Hypothalamus (tissue), 51 donors: ENCODE measurements at places on chromosomes 1 and 21.

- peak; percentile 35 for DNase-seq
Measured at GRCh38 chr1:17207046-17207445, 2.1 kb downstream of the PADI1 start.

- DNase-seq = no peak
Measured at GRCh38 chr1:222373216-222373615, 174.7 kb downstream of the HHIPL2 start.

- DNase-seq = no peak
Measured at GRCh38 chr1:232339073-232339472, 290.9 kb downstream of the SIPA1L2 start.

- DNase-seq = no peak
Measured at GRCh38 chr1:116367256-116367945, 5.6 kb upstream of the ATP1A1 start.

DNA sequence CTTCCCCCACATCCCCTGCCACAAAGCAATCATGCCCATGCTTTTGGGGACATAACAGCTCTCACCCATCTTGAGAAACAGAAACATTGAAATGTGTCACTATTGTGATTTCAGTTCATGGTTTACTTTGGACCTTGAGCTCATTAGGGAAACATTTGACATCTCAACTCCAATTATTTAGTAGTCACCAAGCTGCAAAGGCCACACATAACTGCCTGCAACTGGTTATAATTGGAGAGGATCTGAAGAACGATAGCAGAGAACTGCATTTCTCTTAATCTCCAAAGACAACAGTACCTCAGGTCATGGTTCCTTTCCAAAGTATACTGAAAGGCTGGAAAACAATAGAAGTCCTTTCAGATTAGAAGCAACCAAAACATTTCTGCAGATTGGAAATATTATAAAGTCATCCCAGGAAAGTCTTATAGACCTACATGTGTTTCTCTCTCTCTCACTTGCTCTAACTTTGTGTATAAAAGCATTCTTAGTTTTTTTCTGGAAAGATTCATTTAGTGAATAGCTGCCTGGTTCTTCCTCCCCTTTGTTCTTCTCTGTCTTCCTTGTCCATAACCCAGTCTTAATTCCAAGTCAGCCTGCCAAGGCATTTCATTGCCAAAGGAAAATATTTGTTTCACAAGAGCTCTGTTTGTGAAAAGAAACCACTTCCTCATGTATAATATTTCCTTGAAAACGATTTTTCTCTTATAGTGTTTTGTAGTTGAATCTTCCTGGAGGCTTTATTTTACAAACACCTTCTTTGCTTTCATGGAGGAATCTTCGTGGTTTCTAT lies 426.8 kb downstream of the ADGRL2 start:
- DNase-seq = no peak

DNA sequence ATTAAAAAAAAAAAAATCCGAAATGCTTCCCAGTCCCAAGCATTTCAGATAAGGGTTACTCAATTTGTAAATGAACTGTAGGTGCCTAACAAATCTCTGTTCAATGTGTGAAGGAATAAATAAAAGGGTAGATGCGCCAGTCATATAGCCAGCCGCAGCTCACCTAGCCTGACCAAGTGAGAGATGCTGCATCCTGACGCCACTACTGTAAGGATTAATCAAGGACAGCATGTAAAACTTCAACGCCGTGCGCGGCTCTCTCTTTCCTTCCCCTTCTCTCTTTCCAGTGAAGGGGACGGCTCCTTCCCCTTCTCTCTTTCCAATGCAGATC lies 441 bp downstream of the PPT1 start:
- DNase-seq = no peak

DNA sequence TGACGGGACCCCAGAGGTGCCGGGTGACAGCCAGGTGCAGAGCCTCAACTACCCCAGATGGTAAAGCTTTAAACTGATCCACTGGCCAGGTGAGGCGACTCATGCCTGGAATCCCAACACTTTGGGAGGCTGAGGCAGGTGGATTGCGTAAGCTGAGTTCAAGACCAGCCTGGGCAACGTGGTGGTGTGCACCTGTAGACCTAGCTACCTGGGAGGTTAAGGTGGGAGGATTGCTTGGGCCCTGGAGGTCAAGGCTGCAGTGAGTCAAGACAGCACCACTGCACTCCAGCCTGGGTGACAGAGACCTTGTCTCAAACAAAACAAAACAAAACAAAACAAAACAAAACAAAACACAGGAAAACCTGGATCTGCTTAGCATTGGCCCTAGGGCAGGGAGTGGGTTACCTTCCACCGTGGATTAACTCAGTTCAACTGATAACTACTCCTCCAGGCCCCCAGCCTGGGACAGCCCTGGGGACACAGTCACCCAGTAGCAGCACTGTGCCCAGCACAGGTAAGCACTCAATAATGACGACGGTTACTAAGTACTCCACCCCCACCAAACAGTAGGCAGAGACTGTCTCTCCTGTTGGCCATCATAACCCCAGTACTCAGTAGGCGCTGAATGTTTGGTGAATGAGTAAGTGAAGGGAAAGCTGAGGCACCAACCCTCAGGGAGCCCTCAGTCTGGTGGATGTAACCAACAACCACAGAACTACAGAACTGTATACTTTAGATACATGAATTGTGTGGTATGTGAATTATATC lies 21.6 kb downstream of the SLC66A1 start:
- no peak for DNase-seq

DNA sequence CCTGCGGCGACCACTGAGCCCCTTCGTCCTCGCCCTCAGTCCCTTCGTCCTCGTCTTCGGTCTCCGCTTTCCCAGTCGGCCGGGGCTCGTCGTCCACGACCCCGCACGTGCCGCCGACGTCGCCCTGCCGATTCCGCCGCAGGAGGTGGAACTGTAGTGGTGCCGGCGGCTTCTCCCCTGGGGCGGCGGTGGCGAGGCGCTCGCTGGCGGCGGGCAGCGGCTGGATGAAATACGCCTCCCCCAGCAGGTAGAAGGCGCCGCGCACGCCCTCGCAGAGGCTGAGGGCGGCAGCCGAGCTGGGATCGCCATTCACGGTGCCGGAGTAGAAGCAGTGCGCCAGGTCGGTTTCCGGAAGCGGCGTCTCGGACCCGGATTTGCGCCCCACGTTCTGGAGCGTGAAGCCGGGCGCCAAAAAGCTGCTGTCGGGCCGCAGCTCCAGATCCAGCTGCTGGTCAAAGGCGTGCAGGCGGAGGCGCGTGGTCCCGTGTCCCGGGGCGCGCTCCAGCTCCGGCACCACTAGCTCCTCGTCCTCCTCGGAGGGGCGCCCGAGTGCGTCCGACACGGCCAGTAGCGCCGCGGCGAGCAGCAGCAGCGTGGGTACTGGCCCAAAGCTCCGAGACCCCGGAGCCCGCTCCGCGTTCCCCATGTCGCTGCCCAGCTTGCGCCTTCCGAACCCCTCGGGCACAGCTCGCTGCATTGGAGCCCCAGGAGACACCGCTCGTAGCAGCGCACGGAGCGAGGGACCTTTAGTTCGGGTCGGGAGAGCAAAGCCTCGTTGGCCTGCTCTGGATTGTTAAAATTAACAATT lies 747 bp downstream of the ADAMTS1 start:
- DNase-seq = peak; percentile 43

DNA sequence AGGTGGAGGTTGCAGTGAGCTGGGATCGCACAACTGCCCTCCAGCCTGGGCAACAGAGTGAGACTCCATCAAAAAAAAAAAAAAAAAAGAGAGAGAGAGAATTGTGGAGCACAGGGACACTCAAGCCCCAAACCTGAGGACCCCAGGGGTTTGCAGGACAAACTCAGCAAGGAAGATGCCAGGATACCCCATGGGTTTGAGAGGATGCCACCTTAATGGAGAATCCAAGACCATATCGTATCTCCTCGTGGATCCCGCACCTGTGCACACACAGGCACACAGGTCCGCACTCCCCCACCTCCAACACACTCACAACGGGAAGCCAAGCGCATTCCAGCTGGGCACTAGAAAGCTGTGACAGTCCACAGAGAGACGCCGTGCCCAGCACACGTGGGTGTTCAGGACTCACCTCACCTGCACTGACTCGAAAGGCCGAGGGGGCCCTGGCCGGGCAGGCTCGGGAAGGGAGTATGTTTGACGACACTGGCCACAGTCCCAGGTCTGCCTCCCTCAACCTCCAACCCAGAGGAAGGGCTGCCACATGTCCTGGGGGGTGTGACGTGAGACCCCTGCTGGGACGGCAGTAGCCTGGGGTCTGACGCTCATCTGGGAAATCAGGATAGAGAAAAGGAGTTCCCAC lies 11.1 kb downstream of the CHD5 start:
- no peak for DNase-seq

GRCh38 chr1:15075817-15076216 lies 77.7 kb upstream of the TMEM51 start:
- DNase-seq = no peak

DNA sequence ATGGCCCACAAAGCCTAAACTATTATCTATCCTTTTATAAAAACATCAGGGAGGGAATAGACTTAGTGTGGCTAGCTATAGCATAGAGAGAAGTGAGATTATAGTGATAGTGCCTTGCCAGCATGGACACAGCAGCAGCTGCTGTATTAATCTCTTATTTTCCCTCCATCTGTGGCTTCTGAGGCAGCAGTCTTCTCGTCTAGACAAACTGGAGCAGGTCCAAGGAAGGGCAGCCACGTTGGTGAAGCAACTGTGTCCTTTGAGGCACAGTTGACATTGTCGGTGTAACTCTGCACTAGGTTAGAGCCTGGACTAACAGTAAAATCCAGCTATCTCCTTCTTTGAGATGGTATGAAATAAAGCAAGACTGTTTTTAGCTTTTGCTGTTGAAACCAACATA lies 131.3 kb downstream of the CACHD1 start:
- no peak for DNase-seq

GRCh38 chr1:77412069-77412819 lies 130.4 kb downstream of the AK5 start:
- DNase-seq = no peak

GRCh38 chr1:154748405-154748775 lies 121.7 kb downstream of the KCNN3 start:
- DNase-seq = no peak

- no peak for DNase-seq
Measured at GRCh38 chr1:156230473-156230837, 11.5 kb upstream of the BGLAP start.

DNA sequence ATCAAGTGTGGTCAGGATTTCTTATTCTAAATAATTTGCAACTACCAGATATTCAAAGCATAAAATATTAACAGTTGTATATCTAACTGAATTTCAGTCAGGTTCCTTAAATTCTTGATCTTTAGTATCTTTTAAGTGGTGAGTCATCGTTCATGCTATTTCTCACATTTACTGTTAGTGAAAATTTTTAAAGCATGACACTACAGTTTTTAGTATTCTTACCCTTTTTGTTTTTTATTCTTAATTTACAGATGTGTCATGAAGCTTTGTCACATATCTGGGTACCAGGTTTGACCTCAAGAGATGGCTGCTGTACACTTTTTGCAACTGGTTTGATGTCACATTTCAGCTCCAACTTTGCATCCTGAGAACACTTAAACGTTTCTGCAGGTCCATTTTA lies 12.7 kb downstream of the AKIRIN1 start:
- DNase-seq = no peak

- no peak for DNase-seq
Measured at GRCh38 chr1:220235462-220235861, 36.8 kb downstream of the RAB3GAP2 start.

DNA sequence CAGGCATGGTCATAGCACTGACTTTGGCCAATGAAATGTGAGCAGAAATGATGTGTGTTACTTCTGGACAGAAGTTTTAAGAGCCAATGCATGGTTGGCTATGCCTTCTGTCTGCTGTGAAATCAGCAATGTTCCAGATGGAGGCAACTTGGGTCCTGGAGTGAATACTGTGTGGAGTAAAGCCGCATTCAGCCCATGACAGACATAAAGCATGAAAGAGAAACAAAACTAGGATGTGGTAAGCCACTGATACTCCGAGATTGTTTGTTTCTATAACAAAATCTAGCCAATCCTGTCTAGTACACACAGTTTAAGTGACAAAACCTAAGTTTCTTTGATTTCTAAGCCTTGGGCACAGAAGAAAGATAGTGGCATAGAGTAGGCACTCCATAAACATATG lies 47.1 kb upstream of the ARHGAP29 start:
- no peak for DNase-seq

DNA sequence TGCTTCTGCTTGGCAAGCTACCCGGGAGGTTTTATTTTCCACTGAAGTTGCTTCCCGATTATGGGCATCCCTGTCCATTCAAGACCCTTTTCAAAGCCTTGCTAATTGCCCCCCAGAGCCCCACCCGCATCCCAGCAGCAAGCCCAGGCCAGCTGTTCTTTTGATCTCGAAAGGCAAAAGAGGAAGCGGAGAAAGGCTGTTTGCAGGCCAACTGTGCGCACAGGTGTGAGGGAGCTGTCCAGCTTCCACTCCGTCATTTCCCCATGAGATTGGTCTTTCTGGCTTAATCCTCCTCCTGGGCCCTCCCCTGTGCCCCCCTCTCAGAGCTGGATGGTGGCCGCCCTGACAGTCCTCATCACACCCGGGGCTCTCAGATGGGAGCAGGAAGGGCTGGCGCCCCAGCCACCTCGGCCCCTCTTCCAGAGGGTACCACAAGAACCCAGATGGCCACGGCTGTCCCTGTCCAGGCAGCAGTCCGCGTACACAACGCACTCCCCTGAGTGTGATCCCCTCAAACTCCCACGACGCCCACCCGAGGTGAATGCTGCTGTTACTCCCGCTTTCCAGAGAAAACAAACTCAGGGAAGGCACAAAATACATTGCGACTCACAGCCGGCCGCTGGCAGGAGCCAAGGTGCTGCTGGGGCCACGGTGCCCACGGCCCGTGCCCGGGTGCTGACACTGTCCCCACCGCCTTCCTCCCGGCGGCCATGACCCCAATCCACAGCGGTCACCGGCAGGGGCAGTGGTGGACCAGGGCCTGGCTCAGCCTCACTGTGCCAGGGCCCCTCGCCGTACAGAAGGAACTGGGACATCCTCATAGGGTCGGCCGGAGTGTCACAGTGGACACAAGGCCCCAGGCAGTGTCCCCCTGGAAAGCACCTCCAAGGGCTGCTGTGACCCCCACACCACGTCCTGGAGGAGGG lies 121.9 kb downstream of the CRYAA start:
- no peak for DNase-seq

DNA sequence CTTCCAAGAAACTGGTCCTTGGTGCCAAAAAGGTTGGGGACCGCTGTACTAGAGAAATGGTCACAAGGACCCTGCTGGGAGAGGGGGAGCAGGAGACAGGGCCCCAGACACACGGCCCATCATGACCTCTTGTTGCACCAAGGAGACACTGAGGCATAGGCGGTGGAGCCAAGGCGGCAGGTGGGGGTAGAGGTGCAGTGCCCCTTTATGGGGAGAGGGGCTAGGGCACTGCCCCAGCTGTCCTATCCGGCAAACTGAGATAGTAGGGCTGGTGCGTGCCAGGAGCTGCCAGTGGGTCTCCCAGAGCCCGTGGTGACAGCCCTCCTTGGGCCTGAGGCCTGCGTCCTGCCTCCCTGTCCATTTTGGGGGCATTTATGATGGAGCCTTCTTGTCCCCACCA lies 20.3 kb downstream of the TNNT2 start:
- no peak for DNase-seq

- DNase-seq = peak; percentile 66
Measured at GRCh38 chr1:50023292-50024159, at the start of gene AGBL4. Gene AGBL4 (minus strand): TSS chr1:50023954.
